ENCODE measurements at places on chromosomes 2 and 18.

- DNase-seq, result no peak
These were observed 80.1 kb upstream of the NFATC1 start for GRCh38 chr18:79315596-79315995.

DNA sequence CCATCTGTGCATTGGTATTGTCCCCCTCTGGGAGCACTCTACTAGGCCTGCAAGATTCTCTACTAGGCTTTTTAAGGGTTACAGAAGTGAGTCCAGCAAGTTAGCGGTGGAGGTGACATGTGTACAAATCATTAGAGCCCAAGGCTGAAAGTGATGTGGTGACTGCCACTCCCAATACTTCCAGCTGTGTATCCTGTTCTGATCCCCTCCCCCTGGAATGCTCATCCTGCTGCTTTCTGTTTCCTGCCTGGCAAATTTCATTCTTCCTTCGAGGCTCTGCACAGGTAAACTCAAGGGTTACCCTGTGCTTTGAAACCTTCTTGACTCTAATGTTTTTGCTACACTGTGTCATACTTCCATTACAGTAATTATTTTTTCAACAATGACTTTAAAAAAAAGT is 258.5 kb upstream of the REV1 start:
- no peak for DNase-seq

DNA sequence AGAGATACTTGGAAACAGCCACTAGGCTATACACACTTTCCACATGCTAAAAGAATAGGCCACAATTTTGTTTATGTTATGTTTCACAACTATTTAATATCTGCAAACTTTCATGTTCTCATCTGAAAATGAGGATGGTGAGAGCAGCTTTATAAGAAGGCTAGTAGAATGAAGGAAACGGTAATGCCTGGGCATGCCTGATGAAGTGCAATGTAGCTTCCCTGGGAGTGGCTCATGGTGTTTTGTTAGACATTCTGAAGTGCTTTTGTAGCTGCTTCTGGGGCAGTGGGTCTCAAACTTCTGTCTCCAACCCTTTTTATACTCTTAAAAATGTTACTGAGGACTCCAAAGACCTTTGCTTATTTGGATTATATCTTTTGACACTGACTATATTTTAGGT is 193.3 kb upstream of the VWC2L start:
- DNase-seq, result no peak

- no peak for DNase-seq
These were observed 17.7 kb downstream of the SPDYA start for GRCh38 chr2:28828382-28828781.

- no peak for DNase-seq
These were observed 23.9 kb upstream of the ARHGAP25 start for GRCh38 chr2:68710756-68711155.

GRCh38 chr2:174593574-174594203 is 3.9 kb downstream of the WIPF1 start:
- peak; percentile 42 for DNase-seq

DNA sequence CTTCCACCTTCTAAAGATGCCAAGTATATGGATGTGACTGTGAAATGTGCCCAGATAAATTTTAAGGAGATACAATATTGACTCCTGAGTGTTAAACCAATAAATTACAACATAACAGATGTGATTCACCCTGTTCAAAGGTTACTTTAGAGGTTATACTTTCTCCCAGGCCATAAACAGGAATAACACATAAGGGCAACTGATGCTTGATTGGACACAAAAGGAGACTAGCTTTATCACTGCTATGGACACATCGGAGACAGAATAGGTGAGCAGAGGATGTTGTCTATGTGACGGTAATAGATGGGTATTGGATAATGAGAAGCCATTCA is 31.9 kb upstream of the SLC25A52 start:
- no peak for DNase-seq

All from activated effector memory CD4-positive, alpha-beta T cell treated with Interleukin-2 at 50 U/mL for 16 hours (primary cell).